ENCODE measurements at places on chromosomes 12 and 14.

DNA sequence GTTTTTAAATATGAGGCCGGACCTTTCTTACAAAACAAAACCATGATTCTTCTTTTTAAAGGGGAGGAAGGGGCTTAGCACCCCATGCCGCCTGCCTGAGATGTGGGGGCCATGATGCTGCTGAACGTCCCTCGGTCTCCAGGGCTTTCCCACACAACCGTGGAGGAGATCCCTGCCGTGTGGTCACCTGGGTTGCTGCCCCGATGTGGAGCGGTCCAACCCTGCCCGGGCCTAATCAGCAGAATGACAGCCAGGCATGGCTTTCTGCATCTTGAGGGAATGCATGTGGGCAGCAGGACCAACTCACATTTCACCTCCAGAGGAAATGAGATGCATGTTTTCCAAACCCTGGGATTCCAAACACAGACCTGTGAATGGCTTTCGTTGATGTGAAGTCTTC is 48.9 kb upstream of the C14orf180 start:
- DNase-seq: no peak

- DNase-seq: peak; percentile 24
Observed at GRCh38 chr14:92352158-92352985, 29.4 kb downstream of the SLC24A4 start.

- no peak for DNase-seq
Observed at GRCh38 chr14:72892879-72893635, 844 bp downstream of the DPF3 start.

GRCh38 chr14:55704654-55705053 is 124.6 kb downstream of the KTN1 start:
- no peak for DNase-seq

- DNase-seq: no peak
Observed at GRCh38 chr12:737122-737739, 15.1 kb upstream of the WNK1 start.

DNA sequence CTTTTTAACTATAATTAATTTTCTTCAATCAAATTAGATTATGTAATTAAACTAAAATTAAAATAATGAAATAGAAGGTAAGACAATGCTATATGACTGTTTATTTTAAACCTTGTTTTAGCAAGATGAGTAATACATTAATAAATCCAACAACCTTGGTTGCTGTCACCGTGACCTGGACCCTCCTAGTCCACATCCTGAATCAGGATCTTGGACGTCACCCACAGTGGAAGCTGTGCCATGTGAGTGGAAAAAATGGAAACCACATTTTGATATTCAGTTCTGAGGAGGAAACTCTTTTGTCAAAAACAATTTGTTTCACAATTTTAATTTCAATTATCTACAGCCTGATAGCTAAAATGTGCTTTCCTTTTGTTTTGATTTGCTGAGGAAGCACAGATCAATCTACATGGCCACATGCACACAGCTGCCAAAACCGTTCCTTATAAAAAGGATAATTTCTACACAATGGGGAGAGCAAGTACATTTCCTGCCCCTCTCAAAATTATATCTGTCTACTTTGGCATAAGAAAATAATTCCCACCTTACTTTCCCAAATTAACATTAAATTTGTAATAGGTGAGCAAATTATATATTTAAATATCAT is 255.5 kb downstream of the RASSF9 start:
- DNase-seq: no peak
